ENCODE measurements at places on chromosomes 2 and 18.

DNA sequence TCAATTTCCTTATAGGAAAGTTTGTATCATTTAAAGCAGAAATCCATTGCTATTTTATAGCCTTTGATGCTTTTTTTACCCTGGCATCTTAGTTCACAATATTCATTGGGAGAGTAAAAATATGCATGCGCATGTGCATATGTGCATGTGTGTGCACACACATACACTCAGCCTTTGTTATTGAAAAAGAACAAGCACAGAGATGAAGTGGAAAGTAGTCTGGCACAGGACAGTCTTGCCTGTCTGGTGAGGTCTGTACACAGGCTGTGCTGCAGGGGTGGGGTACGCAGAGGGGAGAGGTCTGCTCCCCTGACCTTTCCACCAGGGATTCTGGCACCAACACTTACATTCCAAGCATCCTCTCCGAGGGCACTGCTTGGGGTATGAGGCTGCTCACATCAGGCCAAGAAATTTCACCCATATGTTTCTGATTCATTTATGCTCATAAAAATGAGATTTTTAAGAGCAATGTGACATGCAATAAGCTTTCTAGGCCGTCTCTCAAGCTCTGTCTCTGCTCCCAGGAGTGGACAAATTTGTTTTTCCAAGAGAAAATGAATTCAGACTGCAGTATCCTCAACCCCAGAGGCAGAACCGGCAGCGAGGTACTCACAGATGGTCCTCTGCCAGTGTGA, 237.2 kb downstream of the INSIG2 start:
- no peak for DNase-seq

DNA sequence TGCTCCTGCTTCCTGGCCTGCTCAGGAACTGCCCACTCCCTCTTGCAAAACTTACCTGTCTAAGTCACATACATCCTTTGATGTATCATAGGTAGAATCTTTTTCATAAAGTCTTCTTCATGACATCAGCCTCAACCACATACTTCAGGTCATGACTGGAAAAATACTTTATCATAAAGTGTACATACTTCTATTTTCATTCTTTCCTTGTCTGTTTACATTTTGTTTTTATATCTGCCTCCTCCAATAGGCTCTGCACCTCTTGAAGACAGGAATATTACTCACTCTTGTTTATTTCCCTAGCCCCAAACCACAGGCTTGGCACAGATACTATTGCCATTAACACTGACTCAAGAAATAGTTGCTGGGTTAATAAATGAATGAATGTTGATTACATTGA, 43.6 kb upstream of the ZNF804A start:
- no peak for DNase-seq

DNA sequence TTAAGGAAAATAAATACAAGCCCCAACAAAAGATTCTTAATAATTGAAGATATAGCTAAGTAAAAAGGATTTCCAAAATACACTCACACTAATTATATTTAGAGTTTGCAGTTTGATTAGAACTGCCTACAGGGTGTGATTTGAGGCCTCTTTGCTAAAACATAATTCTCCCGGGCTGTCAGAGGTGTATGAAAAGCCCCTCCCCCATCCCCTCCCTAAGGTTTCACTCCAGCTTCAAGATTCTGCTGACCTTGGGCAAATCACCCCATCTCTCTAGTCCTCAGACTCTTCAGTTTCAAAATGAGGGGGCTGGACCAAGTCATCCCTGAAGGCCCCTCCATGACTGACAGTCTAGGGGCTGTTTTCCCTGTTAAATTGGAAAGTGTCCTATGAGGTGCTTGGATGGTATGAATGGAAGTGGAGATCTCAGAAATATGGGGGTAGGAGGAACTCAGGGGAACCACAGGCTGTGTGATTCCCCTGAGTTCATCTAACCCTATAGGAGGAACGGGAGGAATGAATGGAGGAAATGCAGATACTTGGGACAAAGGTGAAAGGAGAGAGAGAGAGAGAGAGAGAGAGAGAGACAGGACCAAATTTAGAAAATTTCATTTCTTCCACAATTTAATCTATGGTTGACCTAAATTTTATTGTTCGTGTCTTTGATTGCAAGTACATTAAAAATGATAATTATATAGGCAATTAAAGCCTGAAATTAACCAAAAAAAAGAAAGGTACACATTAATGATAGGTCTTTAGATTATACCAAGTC, 107.5 kb downstream of the SPP2 start:
- no peak for DNase-seq

DNA sequence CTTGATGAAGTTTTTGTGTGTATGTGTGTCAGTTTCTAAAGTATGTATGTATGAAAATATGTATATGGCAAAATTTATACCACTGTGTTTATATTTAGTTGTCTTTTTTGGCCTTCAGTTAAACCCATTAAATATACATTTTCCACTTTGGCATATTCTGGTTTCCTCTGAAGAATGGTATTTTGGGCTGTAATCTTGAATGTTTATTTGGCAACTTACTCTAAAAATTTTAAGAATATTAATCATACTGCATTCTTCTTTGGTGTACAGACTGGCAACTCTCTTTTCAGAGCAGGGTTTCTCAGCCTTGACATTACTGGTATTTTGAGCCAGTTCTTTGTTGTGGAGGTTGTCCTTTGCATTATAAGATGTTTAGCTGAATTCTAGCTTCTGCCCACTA, 27.9 kb upstream of the CCBE1 start:
- no peak for DNase-seq

DNA sequence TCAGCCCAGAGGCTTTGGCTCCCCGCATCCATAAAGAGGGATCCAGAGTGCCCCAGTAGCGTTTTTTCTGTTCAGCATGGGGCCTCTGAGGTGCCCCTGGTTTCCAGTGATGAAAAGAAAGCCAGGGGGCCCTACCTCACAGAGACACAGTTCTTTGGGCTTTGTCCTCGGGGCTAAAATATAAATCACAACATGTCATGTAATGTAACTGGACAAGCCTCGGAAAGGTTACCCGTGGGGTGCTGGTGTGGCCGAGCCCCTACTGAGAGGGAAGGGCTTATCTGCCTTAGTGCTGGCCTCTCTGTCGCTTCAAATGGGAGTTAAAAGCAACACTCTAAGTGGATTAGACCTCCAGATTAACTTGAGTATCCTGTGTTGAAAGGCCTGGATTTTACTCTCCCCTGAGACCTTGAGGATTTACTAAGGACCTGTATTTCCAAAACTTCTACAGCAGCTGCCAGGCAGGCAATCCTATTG, 251.6 kb upstream of the APCDD1 start:
- DNase-seq, result no peak

DNA sequence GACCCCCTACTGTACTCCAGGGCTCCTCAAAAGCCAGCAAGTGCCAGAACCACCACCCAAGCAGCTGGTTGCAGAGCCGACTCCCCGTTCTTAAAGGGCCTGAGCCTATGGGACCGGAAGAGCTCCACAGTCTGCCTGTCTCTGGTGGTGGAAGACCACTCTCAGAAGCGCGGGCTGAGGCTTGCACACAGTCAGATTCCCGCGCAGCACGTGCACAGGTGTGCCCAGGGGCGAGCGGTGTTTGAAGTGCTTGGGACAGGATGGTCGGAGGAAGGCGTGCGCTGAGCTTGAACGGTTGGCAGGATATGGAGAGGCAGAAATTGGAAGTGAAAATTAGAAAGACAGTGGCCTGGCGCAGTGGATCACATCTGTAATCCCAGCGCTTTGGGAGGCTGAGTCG, 64.8 kb downstream of the CYP26B1 start:
- DNase-seq, result no peak

- DNase-seq, result no peak
These were observed 62.5 kb upstream of the LPIN2 start for GRCh38 chr18:3075491-3075890.

All from NCI-H1105 (cell line).